ENCODE measurements at places on chromosomes 1 and 21. TPM values are rescaled to one million over a fixed set of nuclear protein-coding genes. Genes with fewer than 3 reads are reported as not detected.

The MAP3K21 gene
- 1.5 TPM for total RNA-seq

The DTL gene
- total RNA-seq = 11.4 TPM

The PLA2G5 gene
- not detected for total RNA-seq

- DNase-seq = no peak
These were observed 134.3 kb upstream of the ZBTB40 start for GRCh38 chr1:22317231-22317919.

DNA sequence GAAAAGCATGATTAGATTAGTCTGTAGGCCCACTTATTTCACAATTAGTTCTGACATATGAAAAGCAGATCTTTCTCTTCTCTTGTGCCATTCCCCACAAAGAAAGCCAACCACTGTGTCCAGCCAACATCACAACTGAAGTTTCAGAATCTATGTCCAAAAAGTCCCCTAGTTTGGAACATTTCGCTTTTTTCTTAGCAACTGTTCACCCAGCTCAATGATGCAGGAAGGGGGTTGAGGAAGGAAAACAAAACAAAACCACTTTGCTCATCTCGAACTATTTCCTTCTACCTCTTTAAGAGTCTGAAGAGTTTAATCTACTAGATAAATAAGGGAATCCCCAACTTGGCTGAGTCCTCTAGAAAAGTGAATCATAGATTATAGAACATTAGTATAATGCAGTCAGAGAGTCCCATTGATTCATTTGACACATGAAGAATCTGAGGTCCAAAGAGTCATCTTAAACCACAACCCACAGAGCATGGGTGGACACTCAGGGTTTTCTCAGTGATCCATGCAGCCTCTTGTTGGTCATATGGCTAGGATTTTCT lies 159.3 kb upstream of the SGIP1 start:
- no peak for DNase-seq

- DNase-seq = no peak
These were observed 70.6 kb upstream of the KCNJ6 start for GRCh38 chr21:37986751-37987399.

GRCh38 chr1:17924578-17924977 lies 169.4 kb downstream of the ACTL8 start:
- DNase-seq = no peak

- DNase-seq = no peak
These were observed 13.2 kb upstream of the CDC7 start for GRCh38 chr1:91487469-91487868.

- DNase-seq = no peak
These were observed 67.7 kb upstream of the MPC2 start for GRCh38 chr1:168004531-168004930.

GRCh38 chr1:175154629-175155472 lies 37.7 kb downstream of the KIAA0040 start:
- peak; percentile 28 for DNase-seq

DNA sequence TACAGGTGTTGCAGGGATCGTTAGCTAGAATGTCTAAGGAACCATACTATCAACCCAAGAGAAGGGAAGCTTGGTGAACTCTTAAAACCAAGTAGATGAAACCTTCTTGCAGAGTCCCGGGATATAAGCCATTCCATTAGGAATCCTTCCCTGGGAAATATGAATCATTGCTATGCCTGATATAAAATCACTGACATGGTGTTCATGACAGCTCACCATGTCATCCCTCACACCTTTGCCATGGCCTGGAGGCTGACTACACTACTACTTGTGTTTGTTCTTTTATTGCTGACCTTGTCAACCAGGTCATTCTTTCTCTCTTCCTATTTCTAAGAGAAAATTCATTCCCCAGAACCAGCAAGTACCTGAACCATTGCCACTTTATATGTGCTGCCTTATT lies 12.1 kb downstream of the ST6GALNAC3 start:
- no peak for DNase-seq

- DNase-seq = peak; percentile 32
These were observed 1.4 kb downstream of the B3GALNT2 start for GRCh38 chr1:235502601-235503402.

DNA sequence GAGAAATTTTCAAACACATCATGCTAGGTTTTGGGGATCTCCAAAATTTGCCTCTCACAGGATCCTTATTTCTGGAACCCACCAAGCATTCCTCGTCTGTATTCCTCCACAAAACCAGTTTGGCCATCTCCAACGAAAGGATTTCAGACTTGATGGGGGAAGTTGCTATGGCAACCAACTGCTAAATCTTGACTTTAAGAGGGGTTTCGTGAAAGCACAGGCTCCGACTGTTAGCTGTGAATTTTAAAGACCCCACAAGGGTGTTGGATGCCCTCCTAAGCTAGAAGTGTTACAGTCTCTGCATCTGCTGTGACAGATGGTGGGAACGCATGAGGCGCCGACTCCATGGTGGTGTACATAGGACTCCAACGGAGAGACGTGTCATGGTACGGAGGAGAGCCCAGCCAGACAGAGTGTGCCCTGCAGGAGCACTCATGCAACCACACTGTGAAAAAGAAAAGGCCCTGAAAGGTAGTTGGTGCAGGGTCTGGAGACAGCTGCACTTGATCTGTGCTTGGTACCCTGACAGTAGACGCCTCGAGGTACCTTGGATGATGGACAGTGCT lies 147.1 kb downstream of the ASTN1 start:
- no peak for DNase-seq

DNA sequence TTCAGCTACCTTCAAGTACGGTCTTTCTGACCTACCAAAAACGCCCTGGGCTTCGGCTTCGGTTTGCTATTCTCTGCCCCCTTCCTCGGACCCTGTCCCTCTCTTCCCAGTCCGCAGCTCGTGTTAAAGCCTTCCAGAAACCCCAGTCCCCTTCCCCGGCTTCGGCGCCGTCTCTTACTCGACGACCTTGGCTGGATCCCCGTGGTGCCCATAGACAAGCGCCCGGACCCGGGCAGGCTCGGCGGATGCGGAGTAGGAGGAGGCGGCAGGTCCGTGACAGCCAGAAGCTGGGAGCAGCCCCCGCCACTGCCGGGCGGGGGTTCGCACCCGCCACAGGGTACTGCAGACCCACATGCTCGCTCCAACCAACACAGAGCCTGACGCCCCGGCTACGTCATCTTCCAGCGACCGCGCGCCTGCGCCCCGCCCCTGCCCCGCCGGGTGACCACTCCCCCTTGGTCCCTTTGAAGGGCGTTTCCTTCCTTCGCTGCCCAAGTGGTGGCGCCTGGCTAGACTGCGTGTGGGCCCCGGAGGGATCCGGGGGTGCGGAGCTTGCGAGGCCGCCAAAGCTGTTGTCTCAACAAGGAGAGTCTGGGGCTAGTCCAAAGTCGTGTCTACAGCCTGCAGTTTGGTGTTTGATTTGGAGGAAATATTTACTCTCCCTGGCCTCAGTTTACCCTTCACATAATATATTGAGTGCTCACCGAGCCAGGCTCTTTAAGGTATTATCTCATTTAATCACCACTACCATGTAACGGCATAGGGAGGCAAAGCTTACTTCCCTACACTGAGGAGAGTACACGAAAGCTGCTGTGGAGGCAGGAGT lies at the start of gene MECR:
MECR (minus strand) TSS at position 382 of the 826 bp plus-strand sequence; CDS start at position 354, 28 bp downstream.
- DNase-seq = peak; percentile 89

DNA sequence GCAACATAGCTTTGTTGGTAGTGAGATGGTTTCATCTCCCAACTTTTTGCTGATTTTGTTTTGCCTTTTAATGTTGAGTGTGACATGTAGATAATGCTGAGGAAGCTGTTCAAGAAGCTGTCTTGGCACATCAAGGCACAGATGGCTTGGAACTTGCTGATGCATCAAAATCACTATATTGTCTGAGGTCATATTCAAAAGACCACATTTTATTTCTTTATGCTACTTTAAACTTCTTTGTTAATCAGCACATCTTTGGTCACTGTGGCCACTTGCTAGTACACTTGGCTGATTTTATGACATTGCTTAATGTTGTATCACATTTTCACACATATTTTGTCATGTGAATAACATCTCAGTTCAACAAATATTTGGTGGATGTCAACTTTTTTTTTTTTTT lies 87.1 kb upstream of the BCL10 start:
- DNase-seq = no peak

DNA sequence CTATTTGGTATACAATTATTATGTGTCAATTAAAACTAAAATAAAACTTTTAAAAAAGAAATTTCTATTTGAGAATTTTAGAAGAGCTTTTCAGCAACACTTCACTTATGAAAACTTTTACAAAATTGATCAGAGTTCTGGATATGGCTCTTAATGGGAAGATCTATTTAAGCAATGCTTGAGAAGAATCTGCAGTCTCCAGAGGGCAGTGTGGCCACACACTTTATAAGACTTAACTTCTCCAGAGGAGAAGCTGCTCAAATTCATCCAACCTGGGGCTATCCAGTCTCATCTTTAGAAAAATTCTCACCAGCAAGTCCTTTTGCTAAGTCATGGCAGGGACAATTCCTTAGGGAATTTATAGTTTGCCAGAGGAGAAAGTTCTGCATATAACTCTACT lies 25.2 kb upstream of the AGO1 start:
- no peak for DNase-seq

GRCh38 chr1:102163799-102164198 lies 167.1 kb upstream of the OLFM3 start:
- DNase-seq = no peak

DNA sequence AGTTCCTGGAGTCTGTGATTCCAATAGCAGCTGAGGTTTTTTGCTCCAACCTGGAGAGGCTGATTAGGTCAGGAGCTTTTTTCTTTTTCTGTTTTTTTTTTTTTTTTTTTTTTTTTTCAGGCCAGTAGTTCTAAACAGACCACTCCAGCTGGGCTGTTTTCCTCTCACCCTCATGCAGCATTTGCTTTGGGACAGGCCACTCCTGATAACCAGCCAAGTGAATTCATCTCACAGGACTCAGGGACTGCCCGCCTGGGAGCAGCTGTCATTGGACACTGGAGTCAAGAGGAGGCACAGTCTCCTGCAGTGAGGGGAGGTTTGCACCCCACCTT lies 22.9 kb downstream of the PLXNA2 start:
- DNase-seq = no peak

GRCh38 chr1:67564193-67564592 lies 120.8 kb upstream of the GADD45A start:
- no peak for DNase-seq

DNA sequence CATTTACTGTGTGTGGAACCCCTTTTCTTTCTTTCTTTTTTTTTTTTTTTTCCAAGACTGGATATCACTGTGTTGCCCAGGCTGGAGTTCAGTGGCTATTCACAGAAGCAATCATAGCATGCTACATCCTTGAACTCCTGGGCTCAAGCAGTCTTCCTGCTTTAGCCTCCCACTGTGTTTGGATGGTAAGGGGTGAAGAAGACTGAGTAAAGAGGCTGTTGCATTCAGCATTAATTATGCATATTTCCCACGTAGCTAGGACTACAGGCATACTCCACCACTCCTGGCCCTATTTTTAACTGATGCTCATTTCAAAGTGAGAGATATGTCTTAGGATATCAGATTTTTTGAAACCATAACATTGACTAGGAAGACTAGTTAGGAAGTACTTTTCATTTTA lies 39.5 kb downstream of the PHACTR4 start:
- no peak for DNase-seq

Data from skin of body (tissue), 3 donors.